ENCODE measurements at places on chromosomes 11 and 22. TPM values are rescaled to one million over a fixed set of nuclear protein-coding genes. Genes with fewer than 3 reads are reported as not detected.

Gene DEFB131B
- not detected for total RNA-seq

Gene RIBC2
- not detected for total RNA-seq

Gene SCGB2A2
- total RNA-seq, result not detected

Gene MYOD1
- total RNA-seq, result not detected

Gene TENM4
- total RNA-seq, result 1.4 TPM

Gene MISFA
- not detected for total RNA-seq

GRCh38 chr11:125947419-125948277, 1.8 kb downstream of the VSIG10L2 start:
- H3K27me3 ChIP-seq, result no peaks in the 10 kb centered on the region
- peaks cover 22% of the 10 kb centered on the region for H3K4me1 ChIP-seq
- DNase-seq, result peak; percentile 55

DNA sequence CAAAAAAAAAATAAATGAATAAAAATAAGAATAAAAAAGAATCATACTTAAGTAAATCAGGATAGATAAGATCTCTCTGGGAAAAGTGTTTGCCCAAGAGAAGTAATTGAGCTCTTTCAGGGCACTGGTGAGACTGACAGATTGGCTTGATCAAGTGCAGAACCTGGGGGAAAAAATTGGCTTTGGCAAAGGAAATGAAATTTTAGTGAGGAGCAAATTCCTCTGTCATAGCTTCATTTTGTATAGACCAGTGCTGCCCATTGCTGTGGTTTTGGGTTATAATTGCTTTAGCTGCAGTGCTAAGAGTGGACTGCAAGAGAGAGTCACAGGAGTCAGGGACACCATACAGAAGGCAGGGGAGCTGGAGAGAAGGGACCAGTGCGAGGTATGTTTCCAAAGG, 35.7 kb downstream of the SFI1 start:
- H3K27ac ChIP-seq, result peak overlapping the region; percentile 53
- no peaks in the 10 kb centered on the region for H3K27me3 ChIP-seq
- DNase-seq, result no peak

DNA sequence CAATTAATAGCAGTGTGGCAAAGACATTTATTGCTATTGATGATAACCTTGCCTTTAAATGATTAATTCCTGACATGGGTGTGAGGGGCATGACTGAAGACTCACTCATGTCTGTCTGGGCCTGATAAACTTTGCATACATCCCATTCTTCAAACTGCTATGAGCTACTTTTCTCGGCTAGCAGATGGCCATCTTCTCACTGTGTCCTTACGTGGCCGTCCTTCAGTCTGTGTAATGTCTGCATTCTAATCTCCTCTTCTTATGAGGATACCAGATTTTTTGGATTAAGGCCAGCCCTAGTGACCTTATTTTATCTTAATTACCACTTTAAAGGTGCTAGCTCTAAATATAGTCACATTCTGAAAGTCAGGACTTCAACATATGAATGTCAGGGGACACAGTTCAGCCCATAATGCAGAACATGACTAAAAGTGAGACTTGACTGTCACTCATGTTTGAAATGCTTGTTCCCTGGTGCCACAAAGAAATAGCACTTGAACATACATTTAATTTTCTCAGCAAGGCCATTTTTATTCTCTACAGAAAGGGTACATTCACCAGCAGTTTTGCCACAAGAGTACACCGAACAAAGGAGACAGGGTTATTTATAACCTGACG, 32.3 kb downstream of the OR10A6 start:
- H3K27me3 ChIP-seq, result no peaks in the 10 kb centered on the region
- no peak overlapping the region for H3K27ac ChIP-seq
- H3K36me3 ChIP-seq, result no peaks in the 10 kb centered on the region
- no peaks in the 10 kb centered on the region for H3K4me1 ChIP-seq
- no peak overlapping the region for H3K4me3 ChIP-seq
- DNase-seq, result no peak

- no peaks in the 10 kb centered on the region for H3K4me1 ChIP-seq
- no peaks in the 10 kb centered on the region for H3K36me3 ChIP-seq
- H3K27me3 ChIP-seq, result no peaks in the 10 kb centered on the region
- DNase-seq, result no peak
- no peak overlapping the region for H3K27ac ChIP-seq
Observed at GRCh38 chr11:108790501-108791299, 125.8 kb downstream of the DDX10 start.

DNA sequence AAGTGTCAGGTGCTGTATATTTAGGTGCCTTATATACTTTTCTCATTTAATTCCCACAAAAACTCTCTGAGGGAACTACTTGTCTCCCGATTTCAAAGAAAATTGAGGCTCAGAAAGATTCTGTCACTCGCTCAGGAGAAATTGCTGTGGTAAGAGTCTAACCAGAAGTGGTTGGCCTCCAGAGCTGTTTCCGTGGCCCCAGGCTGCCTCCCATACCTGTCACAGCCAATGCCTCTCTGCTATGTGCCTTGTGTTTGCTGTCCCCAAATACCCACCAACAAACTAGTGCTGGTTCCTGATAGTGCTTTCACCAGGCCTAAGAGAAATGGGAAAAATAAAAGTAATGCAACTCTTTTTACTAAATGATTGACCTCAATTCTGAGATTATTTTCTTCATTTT, 21.0 kb upstream of the TMEM86A start:
- no peaks in the 10 kb centered on the region for H3K4me1 ChIP-seq
- no peak overlapping the region for H3K4me3 ChIP-seq
- DNase-seq, result no peak
- H3K27ac ChIP-seq, result no peak overlapping the region

DNA sequence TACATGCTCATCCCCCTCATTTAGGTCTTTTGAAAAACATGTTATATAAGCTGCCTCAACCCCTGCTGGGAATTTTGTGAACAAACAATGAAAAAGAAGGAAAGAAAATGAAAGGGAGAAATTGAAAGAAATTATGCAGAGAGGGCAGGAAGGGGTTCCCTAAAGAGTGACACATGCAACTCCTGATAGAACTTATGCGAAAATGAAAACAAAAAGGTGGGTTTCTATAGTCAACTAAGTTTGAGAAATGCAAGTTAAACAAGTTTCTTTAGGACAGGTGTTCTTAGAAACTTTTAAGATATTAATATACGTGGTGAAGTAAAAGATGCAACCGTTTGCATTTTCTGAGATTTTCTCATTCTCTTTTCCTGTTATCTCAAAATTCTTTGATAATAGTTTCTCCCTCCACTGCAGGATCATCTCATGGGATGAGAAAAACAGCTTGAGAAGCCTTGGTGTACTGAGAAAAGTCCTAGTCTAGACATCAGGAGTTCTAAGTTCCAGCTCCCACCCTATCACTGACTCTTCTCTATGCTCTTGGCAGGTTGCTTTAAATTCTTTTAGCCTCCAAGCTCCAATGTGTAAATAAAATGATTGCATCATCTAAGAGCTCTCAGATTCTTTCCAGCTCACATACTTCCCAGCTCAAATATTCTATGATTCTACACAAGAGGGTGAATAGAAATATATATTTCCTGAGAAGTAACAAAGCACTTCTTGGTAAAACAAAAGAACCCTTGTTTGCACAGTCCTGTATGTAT, 109.2 kb downstream of the FAM76B start:
- no peaks in the 10 kb centered on the region for H3K27me3 ChIP-seq
- DNase-seq, result no peak
- H3K4me1 ChIP-seq, result peaks cover 23% of the 10 kb centered on the region
- peak overlapping the region; percentile 40 for H3K27ac ChIP-seq
- no peaks in the 10 kb centered on the region for H3K36me3 ChIP-seq
- no peak overlapping the region for H3K4me3 ChIP-seq

DNA sequence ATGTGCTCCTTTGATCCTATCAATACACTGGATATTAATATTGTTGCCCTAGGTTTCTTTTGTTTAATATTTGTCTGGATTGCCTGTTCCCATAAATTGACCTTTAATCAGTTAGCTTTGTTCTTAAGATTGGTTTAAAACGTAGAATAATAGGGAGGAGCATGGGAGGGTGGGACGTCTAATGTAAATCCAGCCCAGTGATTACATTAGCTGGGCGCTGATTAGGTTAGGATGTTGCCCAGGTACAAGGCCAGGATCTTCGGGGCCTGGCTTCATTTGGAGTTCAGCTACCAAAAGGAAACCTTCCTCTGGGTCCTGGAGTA, at the start of gene SRSF8:
Gene SRSF8, plus strand, starts transcription at position 204 of the 323 bp plus-strand sequence. CDS start 308 bp downstream, outside the sequence.
- H3K4me1 ChIP-seq, result no peaks in the 10 kb centered on the region
- H3K4me3 ChIP-seq, result peak within 1 kb of the TSS; percentile 82
- no peaks in the 10 kb centered on the region for H3K36me3 ChIP-seq

Data from sigmoid colon (tissue), 7 donors.